Hepatic stellate cell (primary cell): ENCODE measurements at places on chromosomes 5 and 9.
A peak's percentile ranks its signal among the peaks of the same experiment; 100 is the strongest.

DNA sequence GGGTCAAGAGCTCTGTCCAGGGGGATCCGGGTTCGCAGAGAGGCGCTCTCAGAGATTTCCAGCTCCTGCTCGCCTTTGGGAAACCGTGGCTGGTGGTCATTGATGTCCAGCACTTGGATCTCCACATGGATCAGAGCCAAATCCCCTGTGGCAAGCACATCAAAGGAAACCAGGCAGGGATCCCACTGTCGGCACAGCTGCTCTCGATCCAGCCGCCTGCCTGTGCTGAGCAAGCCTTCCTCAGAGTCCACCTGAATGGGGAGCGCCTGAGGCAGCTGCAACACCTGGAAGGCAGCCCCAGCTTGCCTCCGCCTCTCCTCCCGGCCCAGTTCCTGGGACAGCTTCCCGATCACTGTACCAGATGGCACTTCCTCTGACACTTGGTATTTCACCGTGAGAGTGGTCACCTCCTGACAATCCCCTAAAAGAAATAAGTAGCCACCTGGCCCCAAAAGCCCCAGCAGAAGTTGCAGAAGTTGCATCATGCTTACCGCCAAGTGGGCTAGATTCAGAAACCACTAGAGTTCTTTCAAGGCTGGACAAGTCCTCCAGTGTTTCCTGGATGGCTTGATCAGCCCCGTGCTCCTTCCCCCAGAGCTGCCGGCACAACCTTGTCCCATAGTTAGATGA lies 520 bp downstream of the PCDH12 start:
- no peak for DNase-seq

DNA sequence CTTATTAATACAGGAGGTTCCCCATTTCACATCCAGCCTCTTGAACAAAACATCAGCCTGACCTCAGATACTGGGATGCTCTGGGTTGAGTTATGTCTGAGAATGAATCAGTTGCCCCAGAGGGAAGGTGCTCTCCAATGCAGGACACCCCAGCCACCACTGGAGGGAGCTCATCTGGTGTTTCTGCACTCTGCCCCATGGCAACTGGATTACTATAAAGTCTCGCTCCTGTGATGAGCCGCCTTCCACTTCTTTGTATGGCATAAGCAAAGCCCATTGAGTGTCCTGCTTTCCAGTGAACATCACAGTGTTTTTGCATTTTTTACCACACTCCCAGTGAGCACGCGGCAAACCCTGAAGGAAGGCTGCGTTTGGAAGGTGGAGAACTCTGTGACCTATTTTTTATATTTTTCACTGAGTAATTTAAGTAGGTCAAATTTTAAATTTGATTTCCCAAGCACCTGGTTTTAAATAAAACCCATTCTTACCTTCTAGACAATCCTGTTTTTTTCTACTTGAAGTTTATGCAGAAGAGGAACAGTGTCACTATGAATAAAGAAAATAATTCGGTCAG lies 176.9 kb upstream of the WWC1 start:
- peak; percentile 7 for DNase-seq

DNA sequence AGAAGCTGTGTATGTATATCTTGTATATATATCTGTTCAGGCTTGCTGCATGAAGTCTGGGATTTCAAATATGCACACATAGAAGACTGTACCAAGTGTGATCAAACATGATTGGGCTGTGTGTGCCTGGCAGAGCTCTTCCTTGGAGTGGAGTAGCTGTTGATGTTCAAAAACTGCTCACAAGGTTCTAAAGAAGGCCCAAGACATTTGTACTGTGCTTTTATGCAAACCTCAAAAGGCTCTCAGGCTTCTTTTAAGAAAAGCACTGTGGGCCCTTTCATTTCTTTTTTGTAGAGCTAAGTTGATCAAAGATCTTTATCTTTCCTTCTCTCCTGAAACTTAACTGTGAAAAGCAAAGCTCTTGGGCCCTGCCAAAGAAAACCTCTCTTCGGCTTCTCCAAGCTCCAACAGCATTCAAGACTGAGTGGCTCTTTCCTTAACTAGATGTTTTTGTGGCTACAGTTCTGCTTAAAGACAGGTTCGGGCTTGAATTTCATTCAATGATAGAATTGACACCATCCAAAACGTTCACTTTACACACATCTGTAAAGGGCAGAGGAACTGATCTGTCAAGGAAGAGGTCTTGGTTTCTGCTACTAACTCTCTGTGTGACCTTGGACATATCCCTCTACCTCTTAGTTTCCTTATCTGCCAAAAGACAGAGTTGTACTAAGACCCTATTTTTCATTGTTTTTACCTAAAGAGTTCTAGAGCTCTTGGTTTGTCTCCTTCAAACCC lies 105.8 kb upstream of the IL6ST start:
- no peak for DNase-seq

DNA sequence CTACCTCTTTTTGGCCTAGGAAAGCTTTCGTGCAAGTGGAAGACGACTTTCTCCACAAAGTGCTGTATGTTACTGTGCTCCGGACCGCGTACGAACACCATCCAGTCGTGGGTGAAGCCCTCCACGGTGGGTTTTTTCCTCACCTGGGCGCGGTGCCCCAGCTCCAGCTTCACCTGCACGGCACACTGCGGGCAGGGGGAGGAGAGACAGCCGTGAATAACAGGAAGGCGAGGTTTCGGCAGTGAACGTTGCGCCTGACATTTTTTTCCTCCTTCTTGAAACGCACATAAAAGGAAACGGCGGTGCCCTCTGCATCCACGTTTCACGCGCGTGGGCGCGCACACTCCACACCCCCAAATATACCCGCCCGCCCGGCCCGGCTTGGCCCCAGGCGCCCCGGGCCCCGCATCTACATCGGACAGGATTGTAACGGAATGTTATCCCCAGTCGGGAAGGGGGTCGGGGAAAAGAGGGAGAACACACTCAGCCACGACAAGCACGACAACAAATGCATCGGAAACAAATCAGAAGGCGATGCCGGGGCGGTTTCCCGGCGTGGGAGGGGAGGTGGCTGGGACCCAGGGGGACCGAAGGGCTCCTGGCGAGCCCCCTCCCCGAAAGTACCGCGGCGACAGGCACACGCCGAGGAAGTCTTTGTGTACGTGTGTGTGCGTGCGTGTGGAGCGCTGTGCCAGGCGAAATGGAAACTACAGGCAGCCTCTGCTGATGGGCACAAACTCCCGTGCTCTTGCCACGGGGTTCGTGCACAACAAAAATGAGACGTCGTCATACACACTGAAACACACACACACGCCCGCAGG lies 1.4 kb downstream of the MLLT3 start:
- DNase-seq: peak; percentile 35

GRCh38 chr5:17075236-17075635 lies 139.1 kb upstream of the MYO10 start:
- no peak for DNase-seq

GRCh38 chr5:22757776-22758175 lies 95.4 kb downstream of the CDH12 start:
- DNase-seq: no peak

- peak; percentile 26 for DNase-seq
Measured at GRCh38 chr9:113886026-113886369, 9.9 kb downstream of the ZNF618 start.

- DNase-seq: no peak
Measured at GRCh38 chr9:109150925-109151545, 16.0 kb downstream of the FRRS1L start.

DNA sequence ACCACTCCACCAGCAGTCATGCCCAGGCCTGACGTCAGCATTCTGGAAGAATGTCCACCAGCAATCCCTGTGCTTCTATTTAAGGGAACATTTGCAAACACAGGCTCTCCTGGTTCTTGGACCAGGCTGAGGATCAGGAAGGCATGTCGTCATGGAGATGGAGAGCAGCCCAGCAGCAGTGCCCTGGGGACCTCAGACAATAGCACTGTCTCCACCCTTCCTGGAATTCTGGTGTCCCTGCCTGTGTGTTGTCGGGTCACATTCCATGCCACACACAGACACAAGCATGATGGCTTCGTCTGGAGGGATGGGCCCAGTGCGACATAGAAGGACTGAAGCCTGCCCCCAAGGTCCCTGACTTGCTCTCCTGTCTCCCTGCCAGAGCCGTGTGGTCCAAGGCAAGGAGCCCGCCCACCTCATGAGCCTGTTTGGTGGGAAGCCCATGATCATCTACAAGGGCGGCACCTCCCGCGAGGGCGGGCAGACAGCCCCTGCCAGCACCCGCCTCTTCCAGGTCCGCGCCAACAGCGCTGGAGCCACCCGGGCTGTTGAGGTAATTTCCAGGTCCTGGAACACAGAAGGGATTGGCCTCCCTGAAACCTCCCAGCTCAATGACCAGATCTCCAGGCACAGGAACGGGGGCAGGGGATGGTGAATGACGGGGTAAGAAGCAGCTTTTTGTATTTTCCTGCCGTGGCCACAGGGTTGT lies 43.8 kb downstream of the STOM start:
- DNase-seq: peak; percentile 76

GRCh38 chr5:156240414-156240813 lies 86.5 kb upstream of the SGCD start:
- no peak for DNase-seq

GRCh38 chr5:65255294-65255693 lies 226.4 kb downstream of the ADAMTS6 start:
- DNase-seq: no peak

GRCh38 chr5:61347080-61347479 lies 15.0 kb downstream of the ZSWIM6 start:
- DNase-seq: no peak

DNA sequence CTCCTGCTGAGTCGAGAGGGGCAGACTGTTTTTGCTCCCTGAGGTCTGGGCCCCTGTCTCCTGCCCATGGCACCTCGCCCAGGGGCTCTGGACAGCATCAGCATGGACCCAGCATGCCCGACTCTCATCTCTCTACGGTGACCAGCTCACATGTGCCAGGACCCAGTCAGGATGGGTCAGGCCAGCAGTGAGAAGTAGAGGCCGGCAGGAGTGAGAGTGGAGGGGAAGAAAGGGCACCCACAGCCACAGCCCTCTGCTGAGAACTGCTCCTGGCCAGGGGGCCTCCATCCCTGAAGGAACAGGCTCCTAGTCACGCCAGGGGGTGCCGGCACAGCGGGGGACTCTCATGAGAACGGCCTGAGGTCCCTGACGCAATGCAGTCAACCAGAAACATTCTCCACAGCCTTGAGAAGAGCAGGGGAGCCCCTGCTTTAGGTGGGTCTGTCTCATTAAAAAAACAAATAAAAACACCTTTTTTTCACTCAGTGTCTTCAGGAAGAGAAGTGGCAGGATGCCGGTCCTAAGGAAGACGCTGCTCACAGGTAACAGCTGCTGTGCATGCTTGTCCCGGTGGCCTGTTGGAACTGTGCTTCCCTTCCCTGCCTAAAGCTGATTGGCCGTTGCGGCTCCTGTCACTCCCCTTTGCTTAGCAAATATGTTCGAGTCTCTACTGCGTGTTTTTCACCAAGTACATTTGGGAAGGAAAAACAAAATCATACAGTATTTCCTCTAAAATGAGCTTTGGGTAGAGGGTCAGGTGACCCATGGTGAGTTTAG lies 85.7 kb upstream of the FBXW11 start:
- DNase-seq: no peak

- DNase-seq: no peak
Measured at GRCh38 chr9:128808543-128808942, 9.8 kb upstream of the ENDOG start.

- DNase-seq: no peak
Measured at GRCh38 chr5:37847978-37848425, 8.2 kb upstream of the GDNF start.

GRCh38 chr9:97395745-97396144 lies 16.2 kb upstream of the TDRD7 start:
- no peak for DNase-seq

GRCh38 chr5:58854441-58854840 lies 271.6 kb downstream of the RAB3C start:
- no peak for DNase-seq

GRCh38 chr5:119339344-119339743 lies 16.5 kb upstream of the TNFAIP8 start:
- no peak for DNase-seq

- DNase-seq: no peak
Measured at GRCh38 chr5:76500633-76501393, 97.7 kb downstream of the IQGAP2 start.

DNA sequence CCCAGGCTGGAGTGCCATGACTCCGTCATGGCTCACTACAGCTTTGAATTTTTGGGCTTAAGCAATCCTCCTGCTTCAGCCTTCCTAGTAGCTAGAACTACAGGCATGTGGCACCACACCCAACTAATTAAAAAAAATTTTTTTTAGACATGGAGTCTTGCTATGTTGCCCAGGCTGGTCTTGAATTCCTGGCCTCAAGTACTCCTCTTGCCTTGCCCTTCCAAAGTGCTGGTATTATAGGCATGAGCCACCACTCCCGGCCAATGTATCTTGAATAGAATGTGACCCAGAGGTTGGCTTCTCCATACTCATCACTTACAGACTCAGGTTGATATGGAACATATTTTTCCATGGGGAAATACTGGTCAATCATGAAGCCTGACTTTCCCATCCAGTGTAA lies 51.2 kb upstream of the JAK2 start:
- DNase-seq: no peak

DNA sequence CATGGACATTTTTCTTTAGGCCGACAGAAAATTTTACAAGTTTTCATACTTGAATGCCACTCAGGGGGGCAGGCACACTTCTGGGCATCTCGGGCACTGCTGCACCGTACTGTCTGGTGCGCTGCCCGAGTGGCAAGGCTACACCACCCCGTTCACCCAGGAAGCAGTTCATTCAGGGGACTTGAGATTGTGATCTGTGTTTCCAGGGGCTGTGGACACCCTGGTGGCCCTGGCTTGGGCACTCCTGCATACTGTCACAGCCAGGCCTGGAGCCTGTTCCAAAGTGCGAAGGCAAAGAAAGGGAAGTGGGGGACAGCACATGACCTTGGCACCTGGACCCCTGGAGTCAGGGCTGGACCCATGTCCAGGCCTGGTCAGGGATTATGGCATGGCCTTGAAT lies 197.6 kb downstream of the PAX5 start:
- no peak for DNase-seq

- no peak for DNase-seq
Measured at GRCh38 chr9:27423915-27424710, 100.0 kb upstream of the IFNK start.

GRCh38 chr9:136229096-136230065 lies 16.2 kb downstream of the QSOX2 start:
- DNase-seq: no peak

- DNase-seq: no peak
Measured at GRCh38 chr9:106958955-106959657, 96.1 kb downstream of the ZNF462 start.

DNA sequence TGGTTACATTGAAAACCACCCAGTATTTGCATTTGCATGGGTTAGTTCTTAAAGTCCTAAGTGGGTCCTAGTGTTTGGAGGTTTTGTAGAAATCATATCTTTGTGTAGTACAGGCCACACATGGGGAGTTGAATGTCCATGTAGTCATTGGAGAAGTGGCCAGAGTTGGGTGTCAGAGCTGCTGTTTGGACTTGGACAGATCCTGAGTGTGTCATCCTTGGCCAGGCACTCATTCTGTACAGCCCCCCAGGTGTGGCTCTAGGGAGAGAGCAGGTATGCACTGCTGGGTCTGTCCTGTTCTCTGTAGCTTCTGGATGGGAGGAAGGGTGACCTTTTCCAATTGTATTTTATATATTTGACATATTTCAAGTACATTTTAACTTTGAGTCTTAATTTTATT lies 82.4 kb downstream of the IQGAP2 start:
- DNase-seq: no peak
